ENCODE measurements at places on chromosomes 4 and X. TPM values are rescaled to one million over a fixed set of nuclear protein-coding genes. Genes with fewer than 3 reads are reported as not detected.

CAPN6 gene
- 0.09 TPM for total RNA-seq

GAGE12H gene
- not detected for total RNA-seq

CT45A10 gene
- total RNA-seq, result not detected

FGB gene
- total RNA-seq, result 0.38 TPM

FAM9C gene
- not detected for total RNA-seq

KIAA1210 gene
- not detected for total RNA-seq

NHS gene
- total RNA-seq, result 19.5 TPM

ASMT gene
- not detected for total RNA-seq

LSM6 gene
- 37.1 TPM for total RNA-seq

GPR78 gene
- 0.20 TPM for total RNA-seq

PCDH19 gene
- total RNA-seq, result 0.02 TPM

RAI2 gene
- 0.33 TPM for total RNA-seq

MAGEA4 gene
- total RNA-seq, result not detected

PCSK1N gene
- total RNA-seq, result 53.3 TPM
